ENCODE measurements at places on chromosomes 2 and 18.
A peak's percentile ranks its signal among the peaks of the same experiment; 100 is the strongest.

GRCh38 chr2:96801786-96802595 is 14.1 kb upstream of the CNNM3 start:
- DNase-seq, result no peak

DNA sequence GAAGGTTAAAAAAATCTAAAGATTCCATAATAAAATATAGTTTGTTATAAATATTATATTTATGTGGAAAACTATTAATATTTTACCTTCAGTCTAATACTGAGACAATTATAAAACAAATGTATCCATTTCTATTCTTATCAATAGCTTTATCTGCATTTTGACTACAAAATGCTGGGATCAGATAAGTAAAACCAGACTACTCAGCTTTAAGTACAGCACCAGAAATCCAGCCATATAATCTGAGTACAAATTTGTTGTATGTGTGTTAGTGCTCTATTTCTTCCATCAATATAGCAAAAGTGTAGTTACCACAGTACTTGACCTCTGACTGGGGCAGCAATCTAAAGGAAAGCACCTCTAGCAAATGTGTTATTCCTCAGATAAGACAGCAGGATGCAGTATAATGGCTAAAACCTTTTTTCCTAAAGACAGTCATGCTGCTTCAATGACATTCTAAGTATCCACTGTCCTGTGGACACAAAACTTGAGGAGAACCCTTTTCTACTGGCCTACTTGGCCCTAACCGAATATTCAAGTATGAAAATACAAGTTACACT is 68.1 kb downstream of the OLA1 start:
- peak; percentile 45 for DNase-seq

GRCh38 chr2:97868986-97869721 is 126.6 kb downstream of the TMEM131 start:
- peak; percentile 97 for DNase-seq

DNA sequence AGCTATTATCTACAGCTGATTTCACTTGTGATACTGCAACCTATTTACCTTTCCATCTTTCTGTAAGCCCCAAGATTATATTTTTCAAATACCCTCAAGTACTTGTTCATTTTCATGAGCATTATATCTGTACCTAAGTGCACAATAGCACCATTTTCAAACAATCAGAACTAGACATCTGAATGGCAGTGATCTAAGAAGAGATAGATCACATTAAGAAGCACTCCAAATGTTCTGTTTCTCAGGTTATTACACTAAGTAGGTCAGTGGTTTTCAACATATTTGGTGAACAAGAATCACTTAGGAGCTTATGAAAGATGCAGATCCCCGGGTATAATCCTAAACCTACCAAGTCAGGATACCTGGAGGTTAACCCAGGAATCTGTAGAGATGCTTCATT is 872.7 kb downstream of the DCDC2C start:
- DNase-seq, result no peak

DNA sequence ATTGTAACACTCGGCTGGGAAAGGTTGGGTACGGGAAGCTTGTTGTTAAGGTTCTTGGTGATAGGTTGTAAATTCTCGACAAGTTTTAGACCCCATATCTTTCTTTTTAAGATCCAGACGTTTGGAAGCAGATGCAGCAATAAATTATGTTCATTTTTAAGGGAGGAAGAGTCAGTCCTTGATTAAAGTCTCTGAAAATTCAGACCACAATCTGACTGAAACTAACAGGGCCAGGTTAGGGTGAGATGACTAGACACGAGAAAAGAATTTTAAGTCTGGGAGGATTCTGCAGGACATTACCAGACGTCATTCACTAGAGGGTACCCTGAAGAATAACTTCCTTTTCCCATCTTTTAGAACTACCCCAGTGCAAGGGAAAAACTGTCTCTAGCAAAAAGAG is 16.1 kb downstream of the WIPF1 start:
- DNase-seq, result no peak

- peak; percentile 67 for DNase-seq
Measured at GRCh38 chr18:7940971-7941370, 373.9 kb downstream of the PTPRM start.

- DNase-seq, result no peak
Measured at GRCh38 chr2:12835733-12836132, 119.0 kb downstream of the TRIB2 start.

DNA sequence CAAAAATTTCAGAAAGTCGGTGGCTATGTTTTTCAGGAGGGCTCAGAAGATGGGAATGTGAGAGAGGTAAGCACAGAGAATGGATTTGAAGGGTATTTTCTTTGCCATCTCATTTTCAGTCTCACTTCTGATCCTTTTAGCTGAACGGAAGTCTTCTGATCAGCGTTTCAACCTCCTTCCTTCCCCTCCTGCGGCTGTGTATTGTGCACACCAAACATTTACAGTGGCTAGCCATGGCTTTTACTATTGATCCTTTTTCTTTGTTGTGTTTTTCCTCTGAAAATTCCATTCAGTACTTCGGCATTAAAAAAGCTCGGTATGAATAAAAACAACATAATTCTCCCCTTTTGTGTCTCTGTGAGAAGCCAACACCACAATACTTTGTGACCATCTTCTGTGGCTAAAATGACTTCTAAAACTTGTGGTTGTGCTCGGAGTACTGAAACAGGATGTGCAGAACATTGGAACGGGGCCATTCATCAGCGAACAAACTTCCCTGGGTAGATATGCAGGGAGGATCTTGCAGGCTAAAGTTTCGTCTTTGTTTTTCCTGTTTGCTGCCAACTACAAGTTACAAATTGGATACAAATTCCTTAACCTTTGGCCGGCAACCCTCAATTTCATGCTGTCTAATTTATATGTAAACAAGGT is 260.8 kb upstream of the FAM98A start:
- no peak for DNase-seq

DNA sequence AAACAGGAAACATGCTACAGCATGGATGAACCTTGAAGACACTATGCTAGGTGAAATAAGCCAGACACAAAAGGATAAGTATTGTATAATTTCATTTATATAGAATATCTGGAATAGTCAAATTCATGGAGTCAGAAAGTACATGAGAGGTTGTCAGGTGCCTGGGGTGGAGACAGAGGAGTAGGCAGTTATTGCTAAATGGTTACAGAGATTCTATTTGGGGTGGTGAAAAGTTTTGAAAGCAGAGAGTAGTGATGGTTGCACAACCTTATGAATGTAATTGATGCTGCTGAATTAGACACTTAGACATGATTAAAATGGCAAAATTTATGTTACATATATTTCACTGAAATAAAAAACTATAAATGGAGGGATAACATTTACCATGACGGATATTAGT is 197.4 kb downstream of the VAPA start:
- no peak for DNase-seq

DNA sequence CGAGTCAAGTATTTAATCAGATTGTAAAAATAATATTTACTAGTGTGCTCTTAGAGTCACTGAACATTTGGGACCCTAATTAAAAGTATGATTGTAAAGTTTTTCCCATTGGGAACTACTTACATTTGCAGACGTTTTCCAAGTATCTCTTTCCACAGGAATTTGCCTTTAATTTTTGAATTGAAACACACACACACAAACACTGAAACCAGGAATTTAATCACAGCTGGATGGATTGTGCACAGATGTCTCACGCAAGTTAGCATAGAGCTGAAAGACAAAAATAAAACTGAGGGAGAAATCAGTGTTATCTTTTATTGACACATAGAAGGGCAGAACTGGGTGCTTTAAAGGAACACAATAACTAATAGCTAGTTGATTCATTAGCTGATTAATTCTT is 230.7 kb downstream of the RND3 start:
- DNase-seq, result no peak

- DNase-seq, result peak; percentile 81
Measured at GRCh38 chr18:9951022-9951859, 37.4 kb downstream of the VAPA start.

GRCh38 chr18:75624869-75625268 is 197.4 kb upstream of the SMIM21 start:
- no peak for DNase-seq

DNA sequence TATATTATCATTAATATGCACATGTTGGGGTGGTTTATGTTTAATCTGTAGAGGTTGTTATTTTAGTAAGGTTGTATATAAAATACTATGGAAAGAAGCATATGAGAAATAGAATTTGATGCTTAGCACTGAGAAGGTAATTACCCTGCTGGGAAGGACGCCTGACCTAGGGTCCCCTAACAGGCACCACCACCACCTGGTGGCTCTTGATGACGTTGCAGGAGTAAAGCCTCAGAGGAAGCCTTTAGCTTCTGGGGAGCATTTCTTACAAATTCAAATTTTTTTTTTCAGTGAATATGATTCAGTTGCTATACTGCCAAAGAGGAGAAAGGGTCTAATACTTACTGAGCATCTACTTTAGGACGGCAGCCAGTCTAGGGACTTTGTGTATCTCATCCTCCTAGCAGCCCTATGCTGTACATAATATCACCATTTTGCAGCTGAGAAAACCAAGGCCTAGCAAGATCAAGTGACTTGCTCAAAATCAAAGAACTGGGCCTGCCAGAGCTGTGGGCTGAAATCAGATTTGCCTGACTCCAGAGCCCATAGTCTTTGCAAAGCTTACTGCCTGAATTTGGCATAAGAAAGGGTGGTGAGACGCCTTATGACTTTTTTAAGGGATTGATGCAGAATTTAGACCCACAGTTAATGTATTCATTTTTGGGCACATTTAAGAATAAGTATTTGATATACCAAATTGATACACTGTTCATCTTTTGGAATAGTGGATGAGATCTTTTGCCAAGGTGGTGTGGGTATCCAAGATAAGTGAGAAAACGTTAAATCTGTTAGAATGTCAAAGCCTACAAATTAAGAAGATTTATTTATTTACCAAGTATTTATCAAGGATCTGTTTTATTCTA is 78.8 kb upstream of the GAREM1 start:
- peak; percentile 90 for DNase-seq

DNA sequence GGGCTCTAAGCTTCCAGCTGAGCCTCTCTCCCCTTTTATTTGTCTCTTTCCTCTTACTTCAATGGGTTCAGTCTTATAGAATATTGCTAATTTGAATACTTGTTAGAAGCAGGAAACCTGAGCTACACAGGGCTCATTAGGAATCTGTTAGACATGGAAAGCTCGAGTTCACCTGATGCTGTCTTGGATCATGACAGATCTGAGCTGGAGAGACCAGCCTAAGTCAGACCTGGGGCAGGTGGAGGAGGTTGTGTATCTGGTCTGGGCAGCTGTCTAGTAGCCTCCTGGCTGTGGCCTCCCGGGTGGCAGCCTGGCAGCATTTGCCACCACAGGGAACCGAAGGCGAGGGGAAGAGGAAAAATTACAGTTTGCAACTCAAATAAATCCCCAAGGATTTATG is 185.9 kb downstream of the ICOS start:
- DNase-seq, result no peak

DNA sequence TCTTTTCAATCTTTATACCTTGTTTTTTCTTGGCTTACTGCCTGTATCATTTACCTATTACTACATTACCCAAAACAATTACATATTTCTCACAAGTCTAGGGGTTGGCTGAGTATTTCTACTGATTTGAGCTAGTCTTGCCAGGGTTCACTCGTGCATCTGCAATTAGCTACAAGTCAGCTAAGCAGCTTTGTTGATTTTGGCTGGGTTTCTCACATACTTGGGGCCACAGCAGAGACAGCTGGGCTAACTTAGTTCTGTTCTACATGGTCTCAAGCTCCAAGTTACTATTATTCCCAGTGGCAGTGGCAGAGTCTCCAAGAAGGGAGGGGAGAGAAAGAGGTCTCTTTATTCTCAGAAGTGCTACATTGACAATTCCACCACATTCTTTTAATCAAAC is 54.7 kb upstream of the SP5 start:
- DNase-seq, result peak; percentile 49

DNA sequence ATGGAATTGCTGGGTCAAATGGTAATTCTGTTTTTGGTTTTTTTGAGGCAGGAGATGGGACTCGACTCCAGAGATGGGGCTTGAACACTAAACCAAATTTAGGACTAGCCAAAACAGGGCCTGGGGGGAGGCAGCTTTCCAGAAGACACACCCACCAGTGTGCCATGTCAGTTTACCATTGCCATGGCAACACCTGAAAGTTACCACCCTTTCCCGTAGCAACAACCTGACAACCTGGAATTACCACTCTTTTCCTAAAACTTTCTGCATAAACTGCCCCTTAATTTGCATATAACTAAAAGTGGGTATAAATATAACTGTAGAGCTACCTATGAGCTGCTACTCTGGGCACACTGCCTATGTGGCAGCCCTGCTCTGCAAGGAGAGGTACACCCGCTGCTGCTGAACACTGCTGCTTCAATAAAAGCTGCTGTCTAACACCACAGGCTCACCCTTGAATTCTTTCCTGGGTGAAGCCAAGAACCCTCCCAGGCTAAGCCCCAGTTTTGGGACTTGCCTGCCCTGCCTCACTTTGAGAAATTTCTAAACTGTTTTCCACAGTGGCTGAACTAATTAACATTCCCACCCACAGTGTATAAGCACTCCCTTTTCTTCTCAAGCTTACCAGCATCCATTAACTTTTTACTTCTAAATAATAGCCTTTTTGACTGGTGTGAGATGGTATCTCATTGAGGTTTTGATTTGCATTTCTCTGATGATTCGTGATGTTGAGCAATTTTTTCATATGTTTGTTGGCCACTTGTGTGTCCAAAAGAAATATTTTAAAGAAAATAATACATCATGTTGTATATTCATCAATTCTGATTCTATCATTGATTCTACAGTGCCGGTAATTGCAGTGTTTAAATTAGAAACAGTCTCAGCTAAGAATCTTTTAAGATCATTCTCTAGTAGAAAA is 10.6 kb downstream of the CDK15 start:
- no peak for DNase-seq

- no peak for DNase-seq
Measured at GRCh38 chr2:186882511-186883071, 33.6 kb upstream of the ZSWIM2 start.

GRCh38 chr18:76592981-76593381 is 97.9 kb upstream of the ZNF516 start:
- DNase-seq, result peak; percentile 55

- DNase-seq, result no peak
Measured at GRCh38 chr18:76604108-76604934, 109.3 kb upstream of the ZNF516 start.

- no peak for DNase-seq
Measured at GRCh38 chr2:108786008-108786353, 590 bp upstream of the CCDC138 start.

DNA sequence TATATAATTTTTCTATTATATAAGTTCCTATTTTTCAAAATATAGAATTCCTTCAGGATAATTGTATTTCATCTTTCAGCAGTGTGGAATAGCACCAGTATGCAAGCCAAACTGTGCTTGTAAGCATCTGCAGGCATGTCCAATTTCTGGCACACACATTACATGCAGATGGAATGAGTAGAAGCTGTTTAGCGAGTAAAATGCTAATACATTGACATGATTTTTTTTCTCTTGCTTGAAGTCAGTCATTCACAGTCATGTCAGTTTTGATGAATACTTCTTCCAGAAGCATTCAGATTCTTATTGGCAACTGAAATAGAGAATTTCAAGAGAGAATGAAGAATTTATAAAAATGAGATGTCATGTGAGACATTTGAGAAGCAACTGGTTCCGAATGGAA is 109.4 kb downstream of the CERS6 start:
- DNase-seq, result no peak

DNA sequence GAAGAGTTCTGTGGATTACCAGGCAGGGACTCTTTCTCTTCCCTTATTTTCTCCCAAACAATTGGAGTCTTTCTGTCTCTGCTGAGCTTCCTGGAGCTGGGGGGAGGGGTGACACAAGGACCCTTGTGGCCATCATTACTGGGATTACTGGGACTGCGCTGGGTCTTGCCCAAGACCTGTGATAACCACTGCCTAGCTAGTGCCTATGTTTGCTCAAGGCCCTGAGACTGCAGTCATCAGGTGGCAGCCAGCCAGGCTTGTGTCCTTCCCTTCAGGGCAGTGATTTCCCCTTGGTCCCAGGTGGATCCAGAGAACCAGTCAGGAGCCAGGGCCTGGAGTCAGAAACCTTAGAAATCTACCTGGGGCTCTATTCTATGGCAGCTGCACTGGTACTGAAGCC is 355.6 kb downstream of the PARD3B start:
- DNase-seq, result peak; percentile 82
